NB4 (cell line): ENCODE measurements at places on chromosomes 12 and 14.

GRCh38 chr12:19970821-19971220 lies 397.5 kb upstream of the PDE3A start:
- no peak for DNase-seq

DNA sequence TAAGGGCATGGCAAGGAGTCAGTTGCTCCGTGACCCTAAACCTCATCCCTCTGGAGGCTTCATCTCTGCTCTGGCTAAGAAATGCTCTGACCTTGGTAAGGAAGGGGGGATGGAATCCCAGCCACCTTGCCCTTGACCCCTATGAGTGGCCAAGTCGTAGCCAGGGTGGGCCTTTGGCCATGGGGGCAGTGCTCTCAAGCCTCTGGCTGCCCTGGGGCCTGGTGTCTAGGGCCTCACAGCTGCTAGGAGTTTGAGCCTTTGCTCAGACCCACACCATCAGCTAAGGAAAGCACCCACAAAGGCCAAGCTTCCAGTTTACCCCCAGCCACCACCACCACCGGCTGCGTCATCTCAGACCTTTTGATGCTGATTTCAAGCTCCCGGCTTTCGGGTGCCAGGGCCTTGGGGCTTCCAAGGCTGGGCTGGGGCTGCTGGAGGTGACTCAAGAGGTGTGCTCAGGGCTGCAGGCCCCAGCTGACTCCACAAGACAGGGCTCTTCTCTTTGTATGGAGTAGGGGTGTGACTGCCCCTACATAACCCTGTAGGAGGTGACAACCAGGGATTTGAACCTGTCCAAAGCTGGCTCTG lies 3.7 kb downstream of the ASB2 start:
- no peak for DNase-seq

DNA sequence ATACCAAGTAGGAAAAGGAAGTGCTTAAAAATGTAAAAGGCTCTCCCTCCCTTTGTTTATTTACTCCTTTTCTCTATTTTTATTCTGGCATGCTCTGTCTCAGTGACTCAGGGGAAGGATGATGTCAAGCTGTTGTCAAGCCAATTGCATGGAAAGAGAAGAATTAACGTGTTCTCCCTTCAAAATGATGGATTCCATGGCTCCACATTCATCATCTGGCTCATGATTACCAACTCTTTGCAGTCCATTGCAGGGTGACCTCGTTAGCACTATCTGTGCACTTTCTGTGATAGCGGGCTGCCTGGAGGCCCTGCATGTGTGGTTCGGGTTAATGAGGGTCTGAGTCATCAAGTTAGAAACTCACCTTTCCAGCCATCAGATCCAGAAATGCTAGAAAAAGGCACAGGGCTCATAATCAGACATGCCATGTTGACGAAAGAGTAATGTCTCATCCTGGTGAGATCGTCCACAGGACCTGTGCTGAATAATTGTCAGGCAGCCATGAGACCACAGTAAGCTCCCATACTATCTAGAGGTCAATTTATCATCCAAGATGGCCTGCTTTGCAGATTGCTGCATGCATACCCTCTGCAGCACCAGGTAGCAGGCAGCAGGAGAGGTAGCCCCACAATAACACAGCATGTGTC lies 79.2 kb upstream of the BTG1 start:
- no peak for DNase-seq

DNA sequence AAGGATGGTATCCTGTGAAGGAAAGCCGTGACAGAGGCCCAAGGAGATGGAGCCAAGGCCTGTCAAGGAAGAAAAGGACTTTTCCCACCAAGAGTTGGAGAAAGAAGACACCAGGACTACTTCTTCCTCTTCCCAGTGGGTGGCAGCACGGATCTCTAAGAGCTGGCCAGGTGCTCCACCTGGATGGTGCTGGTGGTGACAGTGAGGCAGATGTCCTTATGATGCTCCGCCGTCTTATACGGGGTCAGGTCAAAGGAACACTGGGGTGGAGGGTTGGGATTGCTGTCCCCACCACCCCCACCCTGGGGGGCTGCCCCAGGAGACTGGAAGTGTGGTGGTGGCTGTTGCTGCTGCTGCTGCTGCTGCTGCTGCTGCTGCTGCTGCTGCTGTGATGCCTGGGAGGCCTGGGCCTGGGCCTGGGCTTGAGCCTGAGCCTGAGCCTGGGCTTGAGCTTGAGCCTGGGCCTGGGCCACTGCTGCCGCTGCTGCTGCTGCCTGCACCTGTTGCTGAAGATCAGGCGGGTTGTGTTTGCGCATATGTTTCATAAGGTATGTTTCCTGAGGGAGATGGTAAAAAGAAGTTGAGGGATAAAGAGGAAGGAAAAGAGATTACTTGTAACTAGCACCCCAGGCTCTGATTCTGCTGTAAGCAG lies 4.8 kb upstream of the ING4 start:
- no peak for DNase-seq

GRCh38 chr12:121781484-121781997 lies 11.9 kb downstream of the RHOF start:
- no peak for DNase-seq
